ENCODE measurements at places on chromosomes 2 and 18.

- no peak for DNase-seq
Observed at GRCh38 chr18:28062443-28062842, 114.5 kb downstream of the CDH2 start.

- DNase-seq, result no peak
Observed at GRCh38 chr2:36432479-36432878, 76.9 kb downstream of the CRIM1 start.

GRCh38 chr18:14031053-14031452 is 101.2 kb downstream of the ZNF519 start:
- DNase-seq, result peak; percentile 50

- DNase-seq, result no peak
Observed at GRCh38 chr2:45960057-45960863, 308.8 kb downstream of the PRKCE start.

- DNase-seq, result peak; percentile 80
Observed at GRCh38 chr2:76599732-76600368, 889.1 kb upstream of the GCFC2 start.

DNA sequence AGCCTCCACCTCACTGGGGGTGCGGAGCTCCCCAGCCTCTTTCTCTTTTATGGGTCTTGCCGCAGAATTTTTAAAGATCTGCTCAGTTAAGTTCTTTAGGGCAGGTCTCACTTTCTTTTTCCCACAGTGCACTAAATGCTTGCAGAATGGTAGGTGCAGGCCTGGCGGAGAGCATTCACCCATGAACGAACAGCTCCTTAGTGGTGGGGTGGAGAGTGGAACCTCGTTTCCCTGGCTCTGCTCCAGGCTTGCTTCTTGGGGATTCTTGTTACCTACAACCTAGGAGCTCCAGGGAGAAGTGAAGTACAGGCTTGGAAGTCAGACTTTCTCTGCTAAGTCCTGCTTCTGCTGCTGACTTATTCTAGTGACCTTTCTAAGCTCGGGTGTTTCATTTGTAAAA is 70.3 kb upstream of the PXDN start:
- no peak for DNase-seq

DNA sequence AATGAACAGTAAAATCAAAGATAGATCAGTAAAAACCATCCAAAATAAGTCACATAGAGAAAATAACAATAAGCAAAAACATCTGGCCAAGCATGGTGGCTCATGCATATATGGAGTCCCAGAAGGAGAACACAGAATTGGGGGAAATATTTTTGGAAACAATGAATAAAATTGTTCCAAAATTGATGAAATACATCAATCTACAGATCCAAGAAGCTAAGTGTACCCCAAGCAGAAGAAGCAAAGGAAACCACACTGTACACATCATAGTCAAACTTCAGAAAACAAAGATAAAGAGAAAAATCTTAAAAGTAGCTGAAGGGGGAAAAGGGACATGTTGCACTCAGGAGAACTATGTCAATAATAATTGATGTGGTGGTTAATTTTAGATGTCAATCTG is 80.4 kb upstream of the RMP24 start:
- no peak for DNase-seq

GRCh38 chr18:13363359-13363758 is 144.8 kb downstream of the LDLRAD4 start:
- DNase-seq, result no peak

DNA sequence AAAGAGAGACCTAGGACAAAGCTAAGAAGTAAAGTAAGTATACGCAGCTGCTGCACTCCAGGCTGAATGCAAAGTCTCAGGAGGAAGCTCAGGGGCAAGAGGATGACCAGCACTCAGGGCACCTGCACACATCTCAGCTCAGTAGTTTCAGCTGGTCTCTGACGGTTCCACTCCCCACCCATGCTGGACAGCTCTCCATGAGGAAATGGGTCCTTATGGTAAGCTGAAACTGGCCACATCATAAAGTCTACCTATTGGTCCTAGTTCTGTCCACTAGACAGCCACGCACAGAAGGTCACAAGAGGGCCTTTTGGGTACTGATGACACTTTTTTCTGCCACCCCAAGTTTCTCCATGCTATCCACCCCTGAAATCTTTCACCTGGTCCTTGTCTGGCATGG is 215.3 kb downstream of the TTC32 start:
- no peak for DNase-seq

- peak; percentile 90 for DNase-seq
Observed at GRCh38 chr2:110211938-110212858, at the start of gene MTLN. Gene MTLN, minus strand, starts transcription at chr2:110212547. Its CDS starts 22 bp downstream, at chr2:110212525.

GRCh38 chr2:168633200-168633599 is 169.2 kb upstream of the NOSTRIN start:
- DNase-seq, result no peak

DNA sequence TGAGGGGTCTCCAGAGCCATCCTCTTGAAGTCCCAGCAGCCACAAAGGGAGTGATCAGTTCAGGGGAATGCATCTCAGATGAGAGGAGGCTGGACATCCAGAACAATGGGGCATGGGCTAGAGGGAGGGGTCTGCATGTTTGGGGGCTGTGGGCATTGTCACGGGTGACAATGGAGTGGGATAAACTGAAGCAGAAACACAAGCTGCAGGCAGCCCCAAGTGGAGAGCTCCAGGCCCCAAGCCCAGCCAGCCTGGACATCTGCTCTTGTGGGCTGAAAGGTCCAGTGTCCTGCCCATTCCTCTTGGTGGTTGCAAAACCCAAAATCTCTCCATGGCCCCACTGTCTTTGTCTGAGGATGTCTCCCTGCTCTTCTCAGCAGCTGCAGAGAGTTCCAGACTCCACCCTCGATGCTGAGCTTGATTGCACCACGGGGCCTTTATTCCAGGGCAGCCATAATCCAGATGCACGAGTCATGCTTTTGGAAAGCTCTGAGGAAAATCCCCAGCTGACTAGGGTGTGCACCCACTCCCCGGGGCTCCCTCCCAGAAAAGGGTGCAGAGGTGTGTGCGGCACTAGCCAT is 149.4 kb downstream of the TNS1 start:
- DNase-seq, result peak; percentile 40
